ENCODE measurements at places on chromosomes 13 and 19.

DNA sequence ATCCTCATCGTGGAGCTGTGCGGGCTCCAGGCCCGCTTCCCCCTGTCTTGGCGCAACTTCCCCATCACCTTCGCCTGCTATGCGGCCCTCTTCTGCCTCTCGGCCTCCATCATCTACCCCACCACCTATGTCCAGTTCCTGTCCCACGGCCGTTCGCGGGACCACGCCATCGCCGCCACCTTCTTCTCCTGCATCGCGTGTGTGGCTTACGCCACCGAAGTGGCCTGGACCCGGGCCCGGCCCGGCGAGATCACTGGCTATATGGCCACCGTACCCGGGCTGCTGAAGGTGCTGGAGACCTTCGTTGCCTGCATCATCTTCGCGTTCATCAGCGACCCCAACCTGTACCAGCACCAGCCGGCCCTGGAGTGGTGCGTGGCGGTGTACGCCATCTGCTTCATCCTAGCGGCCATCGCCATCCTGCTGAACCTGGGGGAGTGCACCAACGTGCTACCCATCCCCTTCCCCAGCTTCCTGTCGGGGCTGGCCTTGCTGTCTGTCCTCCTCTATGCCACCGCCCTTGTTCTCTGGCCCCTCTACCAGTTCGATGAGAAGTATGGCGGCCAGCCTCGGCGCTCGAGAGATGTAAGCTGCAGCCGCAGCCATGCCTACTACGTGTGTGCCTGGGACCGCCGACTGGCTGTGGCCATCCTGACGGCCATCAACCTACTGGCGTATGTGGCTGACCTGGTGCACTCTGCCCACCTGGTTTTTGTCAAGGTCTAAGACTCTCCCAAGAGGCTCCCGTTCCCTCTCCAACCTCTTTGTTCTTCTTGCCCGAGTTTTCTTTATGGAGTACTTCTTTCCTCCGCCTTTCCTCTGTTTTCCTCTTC, 6.3 kb downstream of the MYADM start:
- DNase-seq = no peak

- DNase-seq = no peak
These were observed 4.2 kb upstream of the RPL18A start for GRCh38 chr19:17855280-17856152.

- DNase-seq = no peak
These were observed 630.9 kb upstream of the PCDH20 start for GRCh38 chr13:62046512-62046911.

DNA sequence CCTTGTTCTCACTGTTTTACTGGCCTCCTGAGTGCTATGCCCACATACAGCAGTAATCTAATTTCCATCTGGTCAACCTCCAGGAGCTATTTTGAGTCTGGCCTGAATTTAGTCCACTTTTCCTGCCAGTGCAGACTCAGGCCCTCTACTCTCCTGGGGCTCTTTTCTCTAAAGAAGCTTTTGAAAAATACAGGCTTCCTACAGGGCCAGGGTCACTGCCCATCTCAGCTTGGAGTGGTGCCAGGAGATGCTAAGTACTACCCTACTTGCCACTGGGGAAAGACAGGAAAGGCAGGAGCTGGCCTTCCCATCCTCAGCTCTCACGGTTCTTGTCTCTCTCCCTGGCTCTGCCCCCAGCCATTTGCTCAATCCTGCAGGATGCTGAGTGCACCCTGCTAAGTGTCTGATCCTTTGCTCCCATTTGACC, 101.7 kb upstream of the SERP2 start:
- no peak for DNase-seq

GRCh38 chr19:10829967-10830366, 6.0 kb downstream of the TMED1 start:
- no peak for DNase-seq

GRCh38 chr13:30499338-30499737, 33.6 kb upstream of the HMGB1 start:
- no peak for DNase-seq

GRCh38 chr19:4018775-4019504, 11.4 kb downstream of the PIAS4 start:
- DNase-seq = no peak

DNA sequence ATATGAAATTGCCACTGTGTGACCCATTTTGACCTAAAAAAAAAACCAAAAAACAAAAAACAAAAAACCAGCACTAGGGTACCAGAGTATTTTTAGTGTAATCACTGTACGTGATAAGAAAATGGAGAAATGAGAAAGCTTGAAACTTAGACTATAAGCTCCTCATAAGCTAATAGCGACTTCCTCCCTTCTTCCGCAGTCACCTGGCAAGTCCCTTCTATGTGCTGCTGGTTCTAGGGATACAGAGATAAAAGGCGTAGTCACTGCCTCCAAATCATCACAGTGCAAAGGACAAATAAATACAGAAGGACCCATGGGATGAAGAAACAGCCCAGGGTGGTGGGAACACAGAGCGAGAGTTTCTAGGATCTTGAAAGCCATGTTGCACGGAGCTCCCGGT, 190.3 kb downstream of the TM9SF2 start:
- DNase-seq = no peak

DNA sequence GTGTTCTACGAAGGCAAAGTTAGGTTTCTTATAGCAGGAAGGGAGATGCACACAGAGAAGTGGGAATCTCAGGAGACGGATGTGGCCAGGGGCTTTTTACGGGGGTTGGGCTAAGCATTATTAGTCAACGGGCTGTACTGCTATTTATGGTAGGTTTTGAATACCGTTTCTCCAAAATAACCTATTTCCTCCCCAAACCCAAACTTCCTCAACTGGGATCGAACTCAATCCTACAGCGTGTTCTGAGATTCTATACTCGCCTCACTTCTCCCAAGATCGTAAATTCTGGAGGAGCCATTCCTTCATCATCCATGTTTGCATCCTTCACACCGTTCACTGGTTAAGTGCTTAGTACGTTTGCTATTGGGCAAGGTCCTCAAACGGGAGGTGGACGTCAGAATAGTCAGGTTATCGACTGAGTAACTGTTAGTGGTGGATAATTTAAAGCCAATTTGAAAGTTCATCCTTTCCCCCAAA, 1.2 kb upstream of the TRIM13 start:
- DNase-seq = no peak

- no peak for DNase-seq
These were observed 597.0 kb downstream of the UQCRFS1 start for GRCh38 chr19:28615966-28616365.

- no peak for DNase-seq
These were observed 1.0 kb upstream of the GTF2F1 start for GRCh38 chr19:6393983-6394412.

GRCh38 chr13:77574096-77574495, 38.6 kb downstream of the SCEL start:
- DNase-seq = no peak

DNA sequence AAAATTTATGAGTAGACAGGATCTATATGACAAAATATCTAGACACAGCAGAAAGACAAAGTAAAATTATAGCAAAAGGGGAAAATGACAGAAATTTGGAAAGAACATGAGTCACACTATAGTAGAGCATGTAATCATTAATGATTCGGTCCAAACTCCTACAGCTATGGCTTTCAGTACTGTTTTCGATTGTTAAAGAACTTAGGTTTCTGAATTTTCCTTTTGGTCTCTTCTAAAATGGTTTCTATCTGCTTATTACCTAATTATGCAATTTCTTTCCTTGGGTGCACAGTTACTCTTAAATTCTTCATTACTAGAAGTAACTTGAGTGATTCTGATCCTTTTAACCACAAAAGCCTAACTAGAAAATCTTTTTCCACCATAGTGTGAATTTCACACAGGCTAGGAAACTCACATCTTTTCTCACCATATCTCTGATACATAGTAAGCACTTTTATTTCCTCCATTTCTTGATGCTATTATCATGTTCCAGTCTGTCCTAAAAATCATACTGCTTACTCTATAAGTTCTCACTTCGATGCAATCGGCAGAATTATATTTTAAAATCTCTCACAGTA, 1101.4 kb downstream of the PCDH9 start:
- DNase-seq = no peak

- no peak for DNase-seq
These were observed 24.4 kb downstream of the FAM124A start for GRCh38 chr13:51246418-51247277.

DNA sequence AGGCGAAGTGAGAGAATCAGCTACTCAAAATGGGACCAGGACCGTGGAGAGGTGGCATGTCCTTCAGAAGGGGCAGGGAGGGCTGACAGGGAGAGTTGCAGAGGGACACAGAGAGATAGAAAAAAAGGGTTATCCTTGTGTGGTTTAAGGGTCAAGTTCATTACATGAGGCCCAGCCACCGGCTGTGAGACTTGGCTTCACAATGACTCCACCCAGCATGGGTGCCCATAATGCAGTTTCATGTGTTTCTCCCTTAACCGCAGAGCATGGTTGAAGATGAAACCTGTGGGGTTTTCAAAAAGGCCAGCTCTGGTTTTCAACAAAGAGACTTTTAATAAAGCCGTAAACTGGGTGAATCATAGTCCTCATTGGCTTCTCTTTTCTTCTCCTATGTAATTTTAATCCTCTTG, 164.6 kb downstream of the KLF5 start:
- DNase-seq = no peak

DNA sequence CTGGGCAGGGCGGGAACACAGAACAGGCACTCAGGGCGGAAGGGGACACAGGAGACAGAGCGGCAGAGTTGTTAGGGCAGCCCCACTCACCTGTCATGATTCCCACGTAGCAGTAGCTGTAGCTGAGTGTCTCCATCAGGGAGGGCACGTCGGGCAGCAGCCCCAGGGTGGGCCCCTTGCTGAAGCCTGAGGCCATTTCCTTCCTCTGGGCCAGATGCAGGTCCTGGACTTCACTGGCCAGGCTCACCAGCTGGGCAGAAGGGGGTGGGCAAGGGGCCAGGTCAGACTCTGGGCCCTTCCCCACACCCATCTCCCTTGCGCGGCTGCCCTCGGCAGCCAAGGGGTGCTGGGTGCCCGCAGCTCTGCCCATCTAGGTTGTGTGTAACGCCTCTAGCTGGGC, 5.9 kb downstream of the MBOAT7 start:
- DNase-seq = no peak

DNA sequence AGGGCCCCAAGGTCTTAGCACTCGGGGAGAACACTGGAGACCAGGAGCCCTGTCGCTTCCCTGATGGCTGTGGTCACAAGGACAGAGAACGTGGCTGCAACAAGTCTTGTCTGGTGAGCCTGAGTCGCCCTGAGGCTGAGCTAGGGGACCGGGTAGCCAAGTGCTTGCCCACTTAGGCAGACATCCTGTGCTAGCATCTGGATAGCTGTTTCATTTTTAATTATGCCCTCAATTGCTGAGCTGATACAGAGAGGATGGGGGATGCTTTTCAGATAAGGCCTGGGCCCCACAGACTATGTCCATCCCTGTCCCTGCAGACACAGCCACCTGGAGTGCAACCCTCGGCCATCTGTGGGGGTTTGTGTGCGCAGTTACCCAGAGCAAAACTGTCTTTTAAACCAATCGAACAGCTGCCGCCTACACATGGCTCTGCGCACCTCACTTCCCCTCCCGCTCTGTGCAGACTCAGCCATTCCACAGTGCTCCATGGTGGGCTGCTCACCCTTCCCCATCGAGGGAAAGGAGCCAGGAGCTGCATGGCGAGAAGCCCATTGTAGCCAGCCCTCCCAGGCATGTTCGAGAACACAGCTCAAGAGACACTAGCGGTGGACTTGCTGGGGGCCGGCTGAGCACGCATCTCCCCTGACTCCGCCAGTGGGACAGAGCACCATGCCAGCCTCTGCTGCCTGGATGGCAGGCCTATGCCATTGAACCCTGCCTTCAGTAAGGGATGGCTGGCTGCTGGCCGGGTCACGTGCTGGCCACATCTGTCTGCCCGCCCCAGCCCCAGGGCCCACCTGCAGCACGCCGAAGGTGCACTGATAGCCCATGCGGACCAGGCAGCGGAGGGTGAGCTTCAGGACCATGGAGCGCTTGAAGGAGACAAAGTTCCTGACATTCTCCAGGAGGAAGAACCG, 19.4 kb upstream of the EIF3G start:
- no peak for DNase-seq

- DNase-seq = no peak
These were observed 45.8 kb downstream of the MTUS2 start for GRCh38 chr13:28865951-28866350.

GRCh38 chr13:85503797-85504196, 295.4 kb downstream of the SLITRK6 start:
- DNase-seq = no peak

- DNase-seq = no peak
These were observed 1188.7 kb downstream of the SLITRK1 start for GRCh38 chr13:82693607-82694006.

DNA sequence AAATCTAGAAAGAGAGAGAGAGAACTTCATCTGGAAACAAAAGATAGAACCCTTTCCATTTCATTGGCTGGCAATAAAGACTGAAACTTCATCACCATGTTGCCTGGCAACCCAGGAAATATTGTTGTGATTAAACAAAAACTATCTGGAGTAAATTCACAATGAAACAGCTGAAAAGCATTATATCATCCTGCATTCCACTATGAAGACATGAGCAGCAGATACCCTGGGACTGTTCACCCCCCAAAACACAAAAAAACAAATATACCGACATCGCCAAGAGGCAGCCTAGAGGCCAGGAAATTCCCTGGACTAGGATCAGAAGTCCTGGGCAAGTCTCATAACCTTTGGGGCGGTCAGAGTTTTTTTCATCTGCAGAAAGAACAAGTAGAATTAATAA, 158.3 kb downstream of the FOXO1 start:
- DNase-seq = no peak
